ENCODE measurements at places on chromosomes 4 and X.

GRCh38 chr4:31246856-31247255 is 526.7 kb downstream of the PCDH7 start:
- no peak for DNase-seq

DNA sequence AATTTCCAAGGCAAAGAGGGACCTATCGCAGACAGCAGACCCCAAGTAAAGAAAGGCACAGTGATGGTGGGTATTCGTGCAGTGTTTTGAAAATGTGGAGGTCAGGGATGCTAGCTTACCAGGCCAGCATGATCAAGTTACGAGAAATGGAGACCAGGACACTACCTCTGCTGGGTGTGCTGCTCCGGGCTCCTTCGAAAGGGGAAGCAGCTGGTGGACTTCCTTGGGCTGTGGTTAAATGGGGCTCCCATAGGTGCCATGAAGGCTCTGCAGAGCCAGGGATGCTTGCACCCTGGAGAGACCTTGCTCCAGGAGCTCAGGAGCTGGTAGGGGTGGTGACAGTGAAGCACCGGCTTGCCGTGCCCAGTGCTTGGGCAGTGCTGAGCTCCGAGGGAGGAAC is 68.8 kb downstream of the TBL1X start:
- no peak for DNase-seq

DNA sequence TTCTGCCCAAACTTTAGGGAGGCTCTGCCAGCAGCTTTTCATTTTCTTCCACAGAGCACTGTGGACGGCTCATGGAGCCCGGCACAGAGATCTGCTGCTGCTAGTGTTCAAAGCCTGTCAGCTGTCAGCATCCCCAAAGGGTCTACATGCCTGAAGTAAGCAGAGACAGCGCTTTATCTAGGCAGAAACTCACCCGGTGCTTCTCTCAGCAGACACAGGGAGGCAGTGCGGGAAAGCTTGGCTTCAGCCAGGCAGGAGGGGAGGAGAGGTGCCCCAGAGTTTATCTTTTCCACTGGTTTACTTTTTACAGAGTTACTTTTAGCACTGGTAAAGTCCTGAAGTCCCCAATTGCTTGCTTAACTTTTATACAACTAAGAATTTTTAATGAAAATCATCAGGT is 339.3 kb downstream of the NKX6-1 start:
- no peak for DNase-seq

- no peak for DNase-seq
These were observed 115.6 kb downstream of the ARAP2 start for GRCh38 chr4:36128689-36129088.

DNA sequence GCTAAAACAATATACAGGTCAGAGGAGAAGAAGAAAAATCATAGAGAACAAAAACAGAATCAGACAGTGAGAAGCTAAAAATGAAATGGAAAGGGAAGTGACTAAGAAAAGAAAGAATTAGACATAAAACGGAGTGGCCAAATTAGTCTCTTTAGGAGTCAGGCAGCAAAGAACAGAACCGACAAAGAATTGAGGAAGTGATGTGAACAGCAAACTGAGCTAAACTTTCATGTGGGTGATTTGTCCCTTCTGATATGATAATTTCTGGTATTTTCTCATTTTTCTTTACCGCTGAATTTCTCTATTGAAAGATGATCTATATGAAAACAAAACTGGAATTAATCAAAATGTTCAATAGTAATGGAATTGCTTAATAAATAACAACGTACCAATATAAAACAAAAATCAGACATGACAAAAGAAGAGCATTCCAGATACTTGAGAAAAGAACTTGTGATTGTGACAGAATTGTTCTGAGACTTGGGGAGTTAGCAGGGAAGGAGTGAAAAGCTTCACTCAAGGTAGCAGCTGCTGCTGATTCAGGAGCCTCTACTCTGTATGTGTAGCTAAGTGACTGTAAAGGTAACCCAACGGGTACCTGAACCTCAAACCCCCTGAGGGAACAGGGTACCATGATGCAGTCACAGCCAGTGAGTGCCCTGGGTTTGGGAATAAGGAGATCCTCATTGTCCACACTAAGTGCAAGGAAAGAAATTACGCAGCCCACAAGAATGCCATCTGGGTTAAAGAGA is 8.8 kb downstream of the TAPT1 start:
- no peak for DNase-seq

GRCh38 chr4:147012059-147012707 is 66.5 kb upstream of the TTC29 start:
- DNase-seq: no peak

DNA sequence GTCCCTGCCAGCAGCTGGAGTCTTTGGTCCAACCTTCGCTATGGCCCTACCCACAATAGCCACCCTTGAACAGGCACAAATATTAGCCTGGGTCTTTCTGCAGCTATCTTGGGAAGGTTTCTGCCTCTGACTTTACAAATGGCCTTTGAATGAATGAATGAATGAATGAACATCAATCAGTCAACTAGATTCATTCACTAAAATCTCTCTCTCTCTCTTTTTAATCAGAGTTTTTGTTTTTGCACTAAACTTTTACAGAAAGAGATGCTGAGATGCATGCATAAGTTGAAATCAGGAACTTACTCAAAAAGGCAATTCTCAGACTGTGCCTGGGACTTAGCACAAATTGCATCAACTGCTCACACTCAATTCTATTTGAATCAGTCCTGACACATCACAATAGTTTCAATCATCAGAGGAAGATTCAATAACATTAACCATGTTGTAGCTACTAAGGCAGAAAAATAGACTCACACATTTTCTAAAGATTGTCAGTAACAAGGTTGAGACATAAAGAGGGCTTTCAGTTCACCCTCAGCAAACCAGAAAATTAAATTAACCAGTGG is 55.0 kb downstream of the ANXA3 start:
- DNase-seq: no peak

GRCh38 chr4:2290488-2290887 is 28.6 kb upstream of the MXD4 start:
- DNase-seq: no peak

- no peak for DNase-seq
These were observed 84.0 kb downstream of the PHKA2 start for GRCh38 chrX:18899796-18900380.

GRCh38 chr4:164753873-164754488 is at the start of gene SMIM31:
Gene SMIM31 (plus strand): TSS chr4:164754131. CDS start chr4:164770444, 16,313 bp downstream.
- no peak for DNase-seq

GRCh38 chrX:47796433-47796906 is 40.2 kb upstream of the ZNF81 start:
- DNase-seq: no peak

DNA sequence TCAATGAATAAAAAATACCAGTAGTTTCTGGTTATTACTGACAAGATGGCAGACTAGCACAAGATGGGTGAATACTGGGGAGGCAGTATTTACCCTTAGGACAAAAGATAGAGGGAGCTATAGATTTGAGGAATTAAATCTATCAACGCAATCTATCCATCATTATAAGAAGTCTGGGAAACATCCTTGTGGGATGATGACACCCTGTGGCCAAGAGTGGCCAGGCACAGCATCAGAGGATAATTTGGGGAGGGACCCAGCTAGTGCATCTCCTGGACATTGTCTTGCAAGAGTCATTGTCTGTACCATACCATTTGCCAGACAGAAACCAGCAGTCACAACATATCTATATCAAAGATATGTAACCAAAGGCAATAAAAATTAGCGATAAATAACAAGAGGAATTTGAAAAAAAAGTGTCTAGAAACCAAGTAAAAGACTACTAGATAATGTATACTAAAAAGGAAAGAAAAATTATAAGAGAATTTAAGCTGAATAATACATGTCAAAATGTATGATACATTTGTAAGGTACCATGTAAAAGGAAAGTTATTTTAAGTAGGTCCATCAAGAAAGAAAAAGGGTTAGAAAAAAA is 22.9 kb downstream of the KCTD8 start:
- peak; percentile 23 for DNase-seq

GRCh38 chrX:24264383-24264782 is 49.5 kb downstream of the SUPT20HL2 start:
- DNase-seq: no peak

- DNase-seq: no peak
These were observed 88.5 kb downstream of the KIT start for GRCh38 chr4:54746218-54746617.

- DNase-seq: no peak
These were observed 169.9 kb downstream of the SLIT2 start for GRCh38 chr4:20421603-20421985.

- no peak for DNase-seq
These were observed 8.0 kb upstream of the ANXA3 start for GRCh38 chr4:78543424-78544125.

DNA sequence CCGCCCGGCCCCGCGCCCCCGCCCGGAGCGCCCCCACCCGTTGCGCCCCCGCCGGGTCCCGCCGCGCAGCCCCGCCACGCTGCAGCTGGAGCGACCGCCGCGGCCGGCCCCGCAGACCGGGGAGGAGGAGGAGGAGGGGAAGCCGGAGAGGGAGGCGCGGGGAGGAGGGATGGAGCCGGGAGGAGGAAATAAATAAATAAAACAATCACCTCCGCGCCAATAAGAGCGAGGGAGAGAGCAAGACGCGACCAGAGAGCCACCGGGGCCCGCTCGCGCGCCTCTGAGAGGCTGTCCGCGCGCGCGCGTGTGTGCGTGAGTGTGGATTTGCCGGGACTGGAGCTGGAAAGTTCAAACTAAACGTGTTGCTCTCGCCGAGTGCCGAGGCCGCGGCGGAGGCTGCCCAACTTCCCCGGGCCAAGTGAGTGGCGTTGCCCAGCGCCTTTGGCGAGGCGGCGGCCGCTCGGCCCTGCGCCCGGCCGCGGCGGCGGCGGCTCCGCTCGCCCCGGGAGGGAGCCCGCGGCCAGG is 2184.4 kb upstream of the TENM3 start:
- no peak for DNase-seq

DNA sequence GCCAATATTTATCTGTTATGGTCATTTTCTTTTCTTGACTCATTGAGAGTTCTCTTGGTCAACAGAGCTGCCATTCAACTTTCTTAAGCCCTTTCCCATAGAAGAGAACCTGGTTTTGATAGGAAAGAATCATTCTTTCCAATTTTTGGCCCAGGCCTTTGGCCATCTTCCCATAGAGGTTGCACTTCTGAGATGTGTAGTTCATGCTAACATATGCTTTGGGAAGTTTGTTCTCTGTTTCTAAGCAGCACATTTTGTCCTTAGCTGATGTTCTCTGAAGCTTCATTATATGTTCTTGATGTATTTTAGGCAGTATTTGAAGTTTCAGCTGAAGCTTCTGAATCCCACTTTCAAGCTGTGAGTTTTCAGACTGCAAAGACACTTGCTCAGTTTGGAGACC is 161.1 kb downstream of the VEGFC start:
- DNase-seq: no peak

DNA sequence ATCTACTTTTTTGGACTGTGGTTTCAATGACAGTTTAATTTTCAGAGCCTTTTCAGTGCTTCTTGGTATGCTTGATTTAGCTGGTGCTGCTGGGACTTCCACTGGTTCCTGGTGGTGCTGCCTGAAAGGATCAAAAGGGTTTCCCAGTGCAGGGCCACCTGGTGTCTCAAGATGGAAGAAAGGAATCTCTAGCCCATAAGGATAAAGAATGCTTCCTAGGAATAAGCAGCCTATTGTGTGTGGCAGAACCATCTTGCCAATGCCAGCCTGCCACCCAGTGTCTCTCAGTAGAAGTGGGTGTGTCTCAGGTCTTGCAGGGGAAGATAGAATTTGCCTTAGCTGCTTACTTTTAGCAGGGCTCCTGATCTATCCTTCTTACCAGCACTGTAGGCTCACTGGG is 15.0 kb upstream of the RAI2 start:
- DNase-seq: no peak

DNA sequence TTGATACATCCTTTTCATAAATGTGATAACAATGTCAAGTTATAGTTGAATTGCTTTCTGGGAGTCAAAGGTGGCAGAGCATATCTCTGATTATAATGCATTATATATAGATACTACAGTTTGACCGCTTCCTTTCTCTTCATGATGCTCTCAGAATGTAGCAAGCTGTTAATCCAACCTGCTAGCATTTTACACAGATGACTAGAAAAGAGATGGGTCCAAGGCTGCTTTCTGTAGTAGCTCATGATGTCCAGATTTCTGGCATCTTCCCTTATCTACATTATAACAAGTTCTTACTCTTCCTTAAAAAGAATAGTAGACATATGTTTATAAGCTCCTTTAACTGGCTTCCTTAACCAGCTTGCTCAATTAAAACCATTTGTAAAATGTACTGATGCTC is 192.0 kb downstream of the NWD2 start:
- no peak for DNase-seq

- DNase-seq: peak; percentile 83
These were observed 209.6 kb upstream of the SPIN4 start for GRCh38 chrX:63560601-63561218.

- no peak for DNase-seq
These were observed 170.9 kb downstream of the IL15 start for GRCh38 chr4:141807103-141807891.

GRCh38 chr4:177087499-177087898 is 222.2 kb upstream of the NEIL3 start:
- no peak for DNase-seq

GRCh38 chr4:109302361-109303139 is at the start of gene COL25A1:
Gene COL25A1 (minus strand): TSS chr4:109302658.
- DNase-seq: no peak

DNA sequence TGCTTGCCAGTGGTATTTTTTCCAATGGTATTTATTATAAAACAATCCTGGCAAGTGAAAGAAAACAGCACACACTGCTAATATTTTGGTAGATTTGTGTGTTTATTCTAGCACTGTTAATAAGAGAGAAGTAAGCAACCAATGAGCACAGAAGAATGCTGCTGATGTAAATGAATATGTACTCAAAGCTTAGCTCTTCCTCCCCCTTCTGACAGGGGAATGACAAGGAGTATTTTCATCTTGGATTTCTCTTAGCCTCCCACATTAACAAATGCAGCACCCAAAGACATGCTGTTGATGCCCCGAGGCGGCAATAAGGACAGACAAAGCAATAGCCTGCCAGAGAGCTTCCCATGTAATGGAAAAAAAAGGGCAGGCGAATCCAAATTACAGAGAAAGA is 18.6 kb downstream of the ARHGAP6 start:
- no peak for DNase-seq

DNA sequence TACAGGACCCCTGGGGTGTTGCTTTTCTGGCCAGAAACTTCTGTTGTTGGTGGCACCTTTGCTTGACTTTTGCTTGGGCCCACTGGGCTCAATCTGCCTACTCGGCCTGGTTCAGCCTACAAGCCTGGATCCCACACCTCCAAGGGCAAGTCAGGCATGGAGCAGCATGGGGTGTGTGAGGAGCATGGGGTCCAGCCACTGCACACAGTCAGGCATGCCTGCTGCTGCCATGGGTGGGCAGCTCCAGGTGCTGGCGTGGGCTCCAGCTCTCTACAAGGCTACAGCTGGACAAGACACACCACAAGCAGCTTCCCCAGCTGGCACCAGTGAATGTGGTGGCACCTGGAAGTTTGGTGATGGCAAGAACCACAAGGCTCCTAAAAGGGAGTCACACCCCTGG is 1683.1 kb upstream of the ADGRL3 start:
- no peak for DNase-seq

DNA sequence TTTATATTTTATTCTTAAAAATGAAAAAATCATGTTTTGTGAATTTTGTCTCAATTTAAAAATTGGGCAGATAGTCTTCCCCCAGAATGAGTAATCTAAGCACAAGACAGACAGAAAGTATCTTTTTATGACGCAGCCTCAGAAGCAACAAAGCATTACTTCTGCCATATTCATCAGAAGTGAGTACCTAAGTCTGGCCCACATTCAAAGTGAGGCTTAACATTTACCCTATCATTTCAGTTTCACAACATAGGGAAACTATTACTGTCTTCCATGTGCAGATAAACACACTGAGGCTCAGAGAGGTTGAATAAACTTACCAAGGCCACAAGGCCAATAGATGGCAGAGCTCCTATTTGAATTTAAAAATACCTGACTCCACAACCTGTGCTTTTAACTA is 4.4 kb upstream of the PRDX4 start:
- DNase-seq: no peak

GRCh38 chrX:126580877-126581276 is 28.3 kb upstream of the DCAF12L1 start:
- no peak for DNase-seq
